ENCODE measurements at places on chromosomes 16 and 17.

DNA sequence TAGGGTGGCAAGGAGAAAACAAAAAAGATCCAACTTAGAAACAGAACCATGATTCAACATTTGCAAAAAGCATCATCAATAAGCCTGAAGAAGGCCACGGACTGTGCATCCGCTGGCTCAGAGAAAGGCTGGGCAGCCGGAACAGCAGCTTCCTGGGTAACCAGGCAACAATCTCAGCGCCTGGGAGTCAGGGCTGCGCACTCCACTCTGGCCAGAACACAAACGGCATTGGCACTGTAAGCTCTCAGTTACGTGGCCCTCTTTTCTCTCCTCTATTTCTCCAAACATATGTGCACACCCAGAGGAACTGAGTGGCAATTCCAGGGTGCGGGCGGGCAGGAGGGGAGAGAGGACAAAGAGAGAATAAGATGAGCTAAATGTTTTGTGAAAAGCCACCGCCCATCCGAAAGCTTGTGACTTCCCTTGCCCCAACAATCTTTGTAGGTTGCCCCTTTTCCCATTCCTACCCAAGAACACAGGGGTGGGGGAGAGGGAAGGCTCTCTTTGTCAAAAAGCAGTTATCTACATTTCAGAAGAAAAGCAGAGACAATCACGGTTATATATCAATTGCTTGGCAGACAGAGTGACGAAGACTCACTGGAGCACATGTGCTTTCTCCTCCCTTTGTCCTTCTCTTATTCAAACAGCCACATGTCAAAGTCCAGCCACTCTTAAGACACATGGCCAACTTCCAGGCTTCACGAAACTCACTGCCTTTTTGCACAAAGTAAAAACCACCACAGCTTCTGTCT lies 6.6 kb upstream of the GHDC start:
- no peak for DNase-seq

DNA sequence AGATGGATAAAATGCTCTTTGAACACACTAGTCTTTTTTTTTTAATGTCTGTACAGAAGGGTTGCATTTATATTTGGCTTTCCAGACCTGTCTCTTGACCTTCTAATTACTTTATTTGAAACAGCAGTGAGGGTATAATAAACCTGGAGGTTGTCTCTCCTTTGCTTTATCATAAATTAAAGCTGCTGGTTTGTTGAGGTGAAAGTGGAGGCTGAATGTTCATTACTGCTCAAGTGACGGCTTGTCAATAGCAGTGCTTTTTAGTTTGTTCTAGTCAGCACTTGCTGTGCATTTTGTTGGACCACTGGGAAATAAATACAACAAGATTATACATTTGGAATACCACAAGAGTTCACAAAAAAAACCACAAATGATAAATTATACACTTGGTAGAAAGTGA lies 264.2 kb downstream of the IRX3 start:
- DNase-seq: no peak

- peak; percentile 51 for DNase-seq
Measured at GRCh38 chr17:41835800-41836549, at the start of gene NT5C3B. Gene NT5C3B, minus strand, starts transcription at chr17:41836232. Its CDS starts 39 bp downstream, at chr17:41836193.

GRCh38 chr16:85069171-85069570 lies 41.6 kb downstream of the KIAA0513 start:
- DNase-seq: no peak

- DNase-seq: no peak
Measured at GRCh38 chr17:63071797-63072196, 105.8 kb downstream of the TANC2 start.

DNA sequence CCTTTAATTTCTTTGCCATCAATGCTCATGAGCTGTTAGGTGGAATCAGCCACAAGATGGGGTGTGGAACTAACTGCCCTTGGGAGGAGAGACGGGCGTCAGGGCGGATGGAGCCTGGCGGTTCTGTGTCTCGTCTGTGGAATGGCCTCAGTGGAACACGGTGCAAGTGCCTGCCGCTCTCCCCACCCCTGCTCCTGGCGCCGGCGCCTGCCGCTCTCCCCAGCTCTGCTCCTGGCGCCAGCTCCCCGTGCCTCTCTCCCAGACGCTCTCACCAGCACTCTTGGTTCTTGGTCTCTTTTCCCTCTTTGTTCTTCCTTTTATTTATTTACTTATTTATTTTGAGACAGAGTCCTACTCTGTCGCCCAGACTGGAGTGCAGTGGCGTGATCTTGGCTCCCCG lies 13.2 kb upstream of the RPL13 start:
- DNase-seq: no peak

DNA sequence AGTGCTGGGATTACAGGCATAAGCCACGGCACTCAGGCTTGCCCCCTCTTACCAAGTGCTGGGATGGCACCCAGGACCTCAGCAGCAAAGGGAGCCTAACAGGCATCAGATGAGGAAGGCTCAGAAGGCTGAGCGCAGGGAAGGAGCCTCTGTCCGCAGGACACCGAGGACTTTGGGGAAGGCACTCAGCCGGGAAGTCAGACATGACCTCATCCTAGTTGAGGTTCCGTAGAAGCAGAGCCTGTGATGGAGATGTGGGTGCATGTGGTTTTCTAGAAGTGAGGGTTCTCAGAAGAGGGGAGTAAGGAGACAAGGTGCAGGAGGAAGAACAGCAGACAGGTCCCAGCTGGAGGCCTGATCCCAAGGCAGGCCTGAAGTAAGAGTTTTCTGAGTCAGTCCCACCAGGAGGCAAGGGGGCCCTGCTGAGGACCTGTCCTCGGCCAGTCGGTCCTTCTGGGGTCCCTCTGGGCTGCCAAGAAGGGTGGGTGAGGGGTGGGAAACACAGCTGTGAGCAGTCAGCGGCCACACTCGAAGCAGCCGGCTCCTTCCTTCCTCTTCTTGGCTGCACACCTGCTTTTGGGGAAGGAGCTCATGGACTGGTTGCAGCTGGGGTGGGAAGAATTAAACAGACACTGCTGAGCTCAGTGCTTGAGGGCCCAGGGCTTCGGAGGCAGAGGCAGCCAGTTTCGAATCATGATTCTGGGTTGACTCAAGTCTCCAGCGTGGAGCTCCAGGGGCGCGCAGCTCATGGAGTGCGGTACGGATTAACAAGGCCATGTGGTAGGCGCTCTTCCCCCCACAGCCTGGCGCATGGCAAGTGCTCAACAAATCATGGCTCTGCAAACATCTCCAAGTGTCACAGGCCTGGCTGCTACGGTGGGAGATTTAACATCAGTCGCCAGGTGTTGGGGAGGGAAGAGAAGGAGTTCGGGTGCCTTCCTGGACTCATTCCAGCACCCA lies 38.9 kb upstream of the SNN start:
- peak; percentile 14 for DNase-seq

GRCh38 chr17:71276079-71276478 lies 844.7 kb upstream of the SOX9 start:
- DNase-seq: no peak

DNA sequence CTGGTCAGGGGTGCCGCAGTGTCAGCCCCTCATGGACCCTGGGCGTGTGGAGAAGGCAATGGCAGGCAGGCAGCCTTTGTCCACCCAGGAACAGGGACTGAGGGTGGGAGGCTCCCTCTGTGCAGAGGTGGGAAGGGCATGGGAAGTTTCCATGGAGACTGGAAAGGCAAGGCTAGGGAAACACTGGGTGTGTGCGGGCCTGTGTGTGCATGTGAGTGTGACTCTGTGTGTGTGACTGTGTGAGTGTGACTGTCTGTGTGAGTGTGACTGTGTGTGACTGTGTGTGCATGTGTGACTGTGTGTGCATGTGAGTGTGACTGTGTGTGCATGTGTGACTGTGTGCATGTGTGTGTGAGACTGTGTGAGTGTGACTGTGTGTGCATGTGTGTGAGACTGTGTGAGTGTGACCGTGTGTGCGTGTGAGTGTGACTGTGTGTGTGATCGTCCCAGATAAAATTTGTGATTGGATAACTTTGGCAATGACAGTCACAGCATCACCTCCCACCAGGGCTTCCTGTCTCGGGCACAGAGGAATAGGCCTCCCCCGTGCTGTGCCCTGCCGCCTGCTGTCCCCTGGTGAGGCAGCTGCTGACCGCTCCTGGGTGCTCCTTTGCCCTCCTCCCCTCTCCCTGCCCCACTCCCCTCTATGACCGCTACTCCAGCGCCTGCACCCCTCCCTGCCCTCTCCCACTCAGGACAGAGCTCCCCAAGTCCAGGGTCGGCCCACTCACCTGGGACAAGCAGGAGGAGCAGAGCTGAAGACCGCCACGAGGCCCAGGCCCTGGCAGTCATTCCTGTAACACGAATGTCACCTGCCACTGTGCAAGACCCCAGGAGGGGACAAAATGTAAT lies 698 bp downstream of the CD300C start:
- DNase-seq: no peak

GRCh38 chr17:57379895-57380434 lies 123.6 kb downstream of the MSI2 start:
- DNase-seq: no peak

- DNase-seq: no peak
Measured at GRCh38 chr16:79605999-79606398, 5.5 kb upstream of the MAF start.

GRCh38 chr17:2336852-2337543 lies at the start of gene SGSM2:
Gene SGSM2, plus strand, starts transcription at chr17:2337501. Its CDS starts 188 bp downstream, at chr17:2337689.
- DNase-seq: peak; percentile 77

DNA sequence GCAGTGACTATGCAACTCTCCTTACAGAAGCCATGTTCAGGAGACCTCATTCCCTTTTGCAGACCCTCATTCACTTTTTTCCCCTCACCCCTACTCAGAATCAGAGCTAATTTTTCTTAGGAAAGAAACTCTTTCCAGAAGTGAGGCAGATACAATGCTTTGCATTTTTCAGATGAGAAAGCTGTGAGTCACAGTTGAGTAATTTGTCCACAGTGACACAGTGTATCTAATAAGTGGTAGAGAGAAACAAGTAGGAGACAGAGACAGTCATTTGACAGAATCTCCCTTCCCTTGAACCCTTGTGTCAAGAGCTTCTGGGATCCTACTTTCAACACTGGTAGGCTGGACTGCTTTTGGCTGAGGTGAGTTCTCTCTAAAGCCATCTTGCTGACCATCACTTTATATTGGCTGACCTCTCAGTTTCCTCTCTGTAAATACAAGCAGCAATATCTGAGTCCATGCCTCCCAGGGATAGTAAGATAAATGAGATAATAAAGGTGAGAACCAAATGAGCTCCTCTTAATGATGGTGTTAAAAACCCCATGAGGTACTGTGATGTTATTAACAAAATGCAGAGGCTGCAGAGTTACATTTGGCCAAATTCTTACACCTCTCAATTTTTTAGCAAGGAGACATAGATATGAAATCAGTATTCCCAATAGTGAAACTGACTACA lies 130.8 kb downstream of the CA10 start:
- no peak for DNase-seq

- DNase-seq: no peak
Measured at GRCh38 chr16:764848-765487, 4.4 kb downstream of the MSLN start.

DNA sequence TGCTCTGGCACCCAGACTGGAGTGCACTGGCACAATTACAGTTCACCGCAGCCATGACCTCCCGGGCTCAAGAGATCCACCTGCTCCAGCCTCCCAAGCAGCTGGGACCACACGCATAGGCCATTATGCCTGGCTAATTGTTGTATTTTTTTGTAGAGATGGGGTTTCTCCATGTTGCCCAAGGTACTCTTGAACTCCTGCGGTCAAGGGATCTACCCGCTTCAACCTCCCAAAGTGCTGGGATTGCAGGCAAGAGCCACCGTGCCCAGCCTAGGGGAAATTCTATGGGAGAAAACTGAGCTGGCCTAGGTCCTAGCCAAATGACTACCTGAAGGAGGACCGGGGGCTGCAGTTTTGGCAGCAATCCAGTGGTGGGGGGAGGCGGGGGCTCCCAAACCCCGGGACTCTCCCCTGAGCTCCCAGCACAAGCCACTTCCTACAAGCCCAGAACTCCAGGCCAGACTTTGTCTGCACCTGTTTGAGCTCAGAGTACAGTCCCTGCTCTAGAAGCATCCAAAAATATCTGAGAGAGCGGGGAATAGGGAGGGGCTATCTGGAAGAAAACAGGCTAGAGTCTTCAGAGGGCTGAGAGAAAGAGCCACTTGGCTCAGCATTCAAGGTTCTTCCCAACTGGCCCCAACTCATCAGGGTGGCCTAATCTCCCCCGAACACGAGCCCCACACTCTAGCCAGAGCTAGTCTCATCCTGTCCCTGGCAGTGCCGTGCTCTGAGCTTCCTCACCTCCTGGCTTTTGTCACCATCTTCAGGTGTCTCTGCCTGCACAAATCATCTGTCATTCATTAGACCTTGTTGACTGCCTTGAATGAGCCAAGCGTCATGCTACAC lies 9.1 kb downstream of the SRL start:
- no peak for DNase-seq

DNA sequence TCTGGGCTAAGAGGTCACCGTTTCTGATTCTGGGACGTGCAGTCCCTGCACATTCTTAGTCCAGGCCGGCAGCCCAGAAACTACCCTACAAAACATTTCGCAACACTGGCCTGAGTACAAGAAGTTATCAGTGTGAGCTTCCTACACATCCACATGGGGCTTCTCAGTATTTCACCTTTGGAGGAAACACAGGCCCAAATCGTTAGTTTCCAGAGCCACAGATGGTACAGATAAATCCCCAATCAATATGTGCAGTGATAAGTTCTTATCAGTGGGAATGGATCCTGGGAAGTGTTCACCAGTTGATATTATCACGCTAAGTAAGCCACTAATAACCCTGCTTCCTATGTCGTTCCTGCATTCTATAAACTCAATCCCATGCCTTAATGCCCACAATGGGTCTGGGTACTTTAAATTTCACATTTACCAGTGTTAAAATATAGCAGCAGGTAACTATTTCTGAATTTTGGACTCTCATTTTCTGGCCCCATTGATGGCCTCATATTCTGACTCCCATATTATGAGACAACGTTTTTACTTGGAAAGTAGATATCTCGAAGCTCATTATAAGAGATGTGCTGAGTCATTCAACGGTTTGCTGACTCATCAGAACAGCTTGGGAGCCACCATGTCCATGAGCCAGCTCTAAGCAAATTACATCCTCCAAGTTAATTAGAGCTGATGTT lies 370.2 kb upstream of the MAF start:
- no peak for DNase-seq

DNA sequence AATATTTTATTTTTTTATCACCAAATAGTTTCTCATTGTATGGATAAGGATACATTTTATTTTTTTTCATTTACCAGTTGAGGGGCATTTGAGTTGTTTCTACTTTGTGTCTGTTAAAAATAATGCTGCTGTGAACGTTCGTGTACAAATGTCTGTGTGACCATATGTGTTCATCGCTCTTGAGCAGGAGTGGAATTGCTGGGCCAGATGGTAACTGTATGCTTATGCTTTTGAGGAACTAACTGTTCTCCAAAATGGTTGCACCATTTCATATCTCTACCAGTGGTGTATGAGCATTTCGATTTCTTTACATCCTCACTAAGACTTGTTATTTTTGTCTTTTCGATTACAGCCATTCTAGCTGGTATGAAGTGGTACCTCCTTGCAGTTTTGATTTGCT lies 212.5 kb upstream of the N4BP1 start:
- no peak for DNase-seq

- DNase-seq: no peak
Measured at GRCh38 chr17:21171309-21171922, 42.5 kb downstream of the TMEM11 start.

GRCh38 chr17:83127431-83128160 lies 48.2 kb downstream of the METRNL start:
- DNase-seq: no peak
